Posterior vena cava (tissue), 2 donors: ENCODE measurements at places on chromosomes 13 and 19. TPM values are rescaled to one million over a fixed set of nuclear protein-coding genes. Genes with fewer than 3 reads are reported as not detected.

DNA sequence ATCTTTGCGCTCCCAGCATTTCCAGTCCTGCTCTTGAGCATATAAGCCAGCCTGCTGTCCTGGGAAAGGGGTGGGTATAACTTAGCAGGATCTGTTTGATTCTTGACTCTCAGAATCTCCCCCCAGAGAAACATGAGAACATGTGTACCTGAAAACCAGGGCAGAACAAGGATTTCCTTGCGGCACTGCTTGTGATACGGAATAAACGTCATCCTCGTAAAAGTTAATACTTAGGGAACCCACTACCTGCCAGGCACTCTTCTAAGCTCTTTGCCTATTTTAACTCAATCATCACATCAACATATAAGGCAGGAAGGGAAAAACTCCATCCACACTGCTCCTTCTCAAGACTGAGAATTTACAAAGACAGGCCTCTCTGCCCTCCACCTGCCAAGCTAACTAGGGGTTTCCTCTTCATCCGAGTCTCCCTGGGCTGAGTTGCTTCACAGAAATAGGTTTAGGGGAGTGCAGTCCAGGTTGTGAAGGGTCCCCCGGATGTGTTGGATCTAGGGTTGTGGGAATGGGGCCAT lies 1.1 kb downstream of the ZNF653 start:
- DNase-seq, result no peak

DNA sequence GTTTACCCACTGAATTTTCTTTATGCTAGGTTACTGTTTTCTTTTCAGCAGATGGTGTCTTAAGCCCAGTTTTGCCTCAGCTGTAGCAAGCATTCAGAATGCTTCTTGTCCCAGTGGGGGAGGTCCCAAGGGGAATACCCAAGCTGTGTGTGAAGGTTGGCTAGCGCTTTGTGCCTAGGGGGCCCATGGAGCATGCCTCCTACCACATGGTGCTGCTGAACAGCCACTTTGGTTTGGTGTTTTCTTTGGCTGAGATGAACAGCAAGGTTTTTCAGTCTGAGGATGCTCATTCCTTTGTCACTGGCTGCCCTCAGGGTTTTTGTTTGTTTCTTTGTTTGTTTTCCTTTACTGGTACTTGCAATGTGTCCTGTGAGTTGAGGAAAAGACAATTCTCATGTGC lies 99.0 kb downstream of the PCDH20 start:
- DNase-seq, result no peak

GRCh38 chr19:49061445-49061844 lies 3.2 kb downstream of the NTF4 start:
- no peak for DNase-seq

DNA sequence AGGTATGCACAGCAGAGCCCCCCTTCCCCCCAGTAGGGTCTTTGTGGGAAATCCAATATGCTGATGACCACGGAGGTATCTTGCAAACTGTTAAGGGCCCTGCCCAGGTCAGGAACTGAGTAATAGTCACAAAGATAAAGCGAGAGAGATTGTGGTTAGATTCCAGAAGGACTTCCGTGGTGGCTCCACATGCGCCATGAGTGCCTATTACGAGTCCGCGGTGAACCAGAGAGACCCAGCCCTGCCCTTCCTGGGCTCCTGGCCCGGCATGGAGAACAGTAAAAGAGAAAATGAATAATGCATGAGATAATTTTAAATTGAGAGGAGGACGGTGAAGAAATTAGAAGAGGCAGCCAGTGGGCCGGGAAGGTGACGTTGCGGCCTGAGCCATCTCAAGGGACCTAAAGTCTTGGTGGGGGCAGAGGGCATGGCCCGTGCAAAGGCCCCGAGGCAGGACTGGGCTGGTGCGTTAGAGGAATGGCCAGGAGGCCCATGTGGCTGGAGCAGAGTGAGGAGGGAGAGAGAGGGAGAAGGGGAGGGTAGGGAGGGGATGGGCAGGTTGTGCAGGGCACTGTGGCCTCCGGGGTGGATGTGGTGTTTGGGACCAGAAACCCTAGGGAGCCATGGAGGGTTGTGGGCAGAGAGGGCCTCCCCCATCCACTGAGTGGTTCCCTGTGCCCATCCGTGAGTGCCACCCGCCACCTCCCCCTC lies 46.6 kb upstream of the NFIC start:
- DNase-seq, result no peak

The EXOC3L2 gene
- total RNA-seq, result 2.9 TPM

The MEIS3 gene
- 26.0 TPM for total RNA-seq

The ZNF763 gene
- 2.4 TPM for total RNA-seq
